ENCODE measurements at places on chromosomes 6 and 20. TPM values are rescaled to one million over a fixed set of nuclear protein-coding genes. Genes with fewer than 3 reads are reported as not detected.

OR2H1 gene
- total RNA-seq = under 0.01 TPM

FAM83B gene
- not detected for total RNA-seq

F13A1 gene
- total RNA-seq = not detected

MPC1 gene
- total RNA-seq = 15.8 TPM

THBS2 gene
- total RNA-seq = 0.51 TPM

RSPH9 gene
- 0.25 TPM for total RNA-seq

HLA-DRB5 gene
- total RNA-seq = 0.13 TPM

GRM4 gene
- total RNA-seq = under 0.01 TPM

PPIL4 gene
- 18.6 TPM for total RNA-seq

All from dermis microvascular lymphatic vessel endothelial cell (primary cell).